Fibroblast of lung (primary cell): ENCODE measurements at places on chromosomes 12 and 14. TPM values are rescaled to one million over a fixed set of nuclear protein-coding genes. Genes with fewer than 3 reads are reported as not detected.
A peak's percentile ranks its signal among the peaks of the same experiment; 100 is the strongest.

Gene ALG10B
- 1.8 and 3.6 TPM in 2 replicates for total RNA-seq

Gene HPD
- total RNA-seq, result 0.17 and 0.26 TPM in 2 replicates

- H3K27ac ChIP-seq, result peak overlapping the region; percentile 64
- H3K36me3 ChIP-seq, result peaks cover 19% of the 10 kb centered on the region
- H3K27me3 ChIP-seq, result no peaks in the 10 kb centered on the region
- no peak overlapping the region for H3K4me3 ChIP-seq
- DNase-seq, result peak; percentile 95
Measured at GRCh38 chr14:52025310-52025709, 36.0 kb downstream of the RTRAF start.

- no peaks in the 10 kb centered on the region for H3K36me3 ChIP-seq
- H3K4me3 ChIP-seq, result no peak overlapping the region
- H3K4me1 ChIP-seq, result peaks cover 2% of the 10 kb centered on the region
- H3K27ac ChIP-seq, result no peak overlapping the region
Measured at GRCh38 chr14:100234511-100234910, 4.4 kb upstream of the YY1 start.

DNA sequence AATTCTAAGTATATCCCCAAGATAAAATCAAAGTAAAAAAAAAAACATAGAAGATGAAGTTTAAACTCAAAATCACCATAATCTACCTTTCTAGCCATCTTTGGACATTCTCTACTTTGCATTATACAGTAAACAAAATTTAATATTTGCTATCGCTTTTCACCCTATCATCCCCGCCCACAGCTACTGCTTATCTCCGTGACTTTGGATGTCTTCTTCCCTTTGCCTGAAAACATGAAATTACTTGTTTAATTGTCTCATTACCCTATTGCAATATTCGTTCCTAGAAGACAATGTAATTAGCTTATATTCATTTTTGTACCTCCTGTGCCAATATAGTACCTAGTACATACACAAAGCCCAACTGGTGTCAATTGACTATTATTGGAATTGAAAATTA is 9.3 kb downstream of the SYNJ2BP start:
- H3K4me3 ChIP-seq, result no peak overlapping the region
- H3K27me3 ChIP-seq, result no peaks in the 10 kb centered on the region
- no peaks in the 10 kb centered on the region for H3K36me3 ChIP-seq
- DNase-seq, result no peak
- no peaks in the 10 kb centered on the region for H3K4me1 ChIP-seq
